ENCODE measurements at places on chromosomes 1 and 21.

DNA sequence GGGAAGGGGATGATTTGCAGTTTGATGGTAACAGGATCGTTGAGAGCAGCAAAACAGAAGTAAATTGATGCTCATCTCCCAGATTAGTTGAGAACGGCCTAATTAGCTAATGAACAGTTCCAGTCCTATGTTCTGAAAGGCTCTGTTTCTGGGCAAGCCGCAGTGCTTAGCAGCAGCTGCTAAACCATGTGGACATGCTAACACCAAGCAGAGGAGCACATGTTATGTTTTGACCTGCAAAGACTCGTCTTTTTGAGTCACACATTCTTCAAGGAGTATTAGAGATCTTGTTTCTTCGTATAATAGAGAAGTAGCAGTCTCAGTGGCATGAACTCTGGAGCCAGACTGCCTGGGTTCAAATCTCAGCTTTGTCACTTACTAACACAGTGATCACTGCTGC is 58.1 kb downstream of the CACNA1E start:
- DNase-seq = no peak

GRCh38 chr1:99397029-99397428 is 132.7 kb downstream of the PLPPR4 start:
- DNase-seq = no peak

GRCh38 chr1:162605225-162605927 is 26.9 kb upstream of the DDR2 start:
- DNase-seq = peak; percentile 86

DNA sequence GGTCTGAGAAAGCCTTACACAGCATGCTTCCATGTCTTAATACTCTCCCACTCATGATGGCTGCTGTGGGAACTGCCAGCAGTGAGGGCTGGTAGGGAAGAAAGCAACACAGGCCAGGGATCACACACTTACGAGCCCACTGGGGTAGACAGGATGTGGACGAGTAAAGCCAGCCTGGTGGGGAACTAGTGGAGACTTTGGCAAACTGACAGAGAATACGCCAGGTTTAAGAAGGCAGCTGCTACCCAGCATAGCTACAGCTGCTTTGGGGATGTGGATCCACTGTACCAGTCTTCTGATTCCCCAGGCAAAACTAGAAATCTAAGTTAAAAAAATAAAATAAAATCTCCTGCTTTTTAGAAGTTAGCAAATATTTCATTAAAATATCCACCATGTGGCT is 664.0 kb downstream of the SMYD3 start:
- DNase-seq = no peak

GRCh38 chr1:11519629-11520031 is 40.7 kb downstream of the DISP3 start:
- no peak for DNase-seq

- DNase-seq = no peak
These were observed 257.0 kb downstream of the HHIPL2 start for GRCh38 chr1:222290866-222291265.

GRCh38 chr1:26166719-26167281 is 2.0 kb downstream of the C1orf232 start:
- no peak for DNase-seq

Measured in AG04450 (cell line).